Esophagus squamous epithelium (tissue), 5 donors: ENCODE measurements at places on chromosomes 5 and 9.

GRCh38 chr5:121963392-121963791 lies 1.6 kb downstream of the SRFBP1 start:
- DNase-seq = no peak

GRCh38 chr9:8643464-8643863 lies 843.9 kb upstream of the DMAC1 start:
- DNase-seq = no peak

GRCh38 chr9:80144406-80144805 lies 572.6 kb downstream of the TLE4 start:
- DNase-seq = no peak

- no peak for DNase-seq
Observed at GRCh38 chr9:112308588-112308987, 24.8 kb downstream of the PTBP3 start.

DNA sequence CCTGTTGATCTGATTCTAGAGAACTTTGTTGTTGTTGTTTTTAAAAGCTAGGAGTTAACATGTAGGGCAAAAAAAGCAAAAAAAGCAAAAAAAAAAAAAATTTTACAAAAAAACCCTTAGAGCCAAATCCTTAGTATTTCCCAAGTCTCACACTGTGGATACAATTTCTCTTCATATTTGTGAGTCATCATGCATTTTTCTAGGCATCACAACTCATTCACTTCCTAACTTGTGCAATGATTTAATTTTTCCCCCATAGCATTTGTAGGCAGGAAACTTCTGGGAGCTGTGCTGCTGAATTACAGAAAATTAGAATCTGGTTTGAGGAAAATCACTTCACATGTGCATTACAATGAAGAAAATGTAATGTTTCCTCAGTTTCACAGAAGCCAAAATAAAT lies 91.9 kb downstream of the MARCHF3 start:
- no peak for DNase-seq

- DNase-seq = no peak
Observed at GRCh38 chr9:71130521-71130920, 9.1 kb upstream of the TRPM3 start.

GRCh38 chr9:35269919-35270318 lies 108.1 kb downstream of the UNC13B start:
- DNase-seq = no peak

GRCh38 chr9:88161144-88161543 lies 22.9 kb upstream of the SPATA31C2 start:
- DNase-seq = no peak

- no peak for DNase-seq
Observed at GRCh38 chr5:119951330-119951934, 322.1 kb downstream of the FAM170A start.

GRCh38 chr9:87036506-87036905 lies 89.2 kb upstream of the GAS1 start:
- DNase-seq = no peak

DNA sequence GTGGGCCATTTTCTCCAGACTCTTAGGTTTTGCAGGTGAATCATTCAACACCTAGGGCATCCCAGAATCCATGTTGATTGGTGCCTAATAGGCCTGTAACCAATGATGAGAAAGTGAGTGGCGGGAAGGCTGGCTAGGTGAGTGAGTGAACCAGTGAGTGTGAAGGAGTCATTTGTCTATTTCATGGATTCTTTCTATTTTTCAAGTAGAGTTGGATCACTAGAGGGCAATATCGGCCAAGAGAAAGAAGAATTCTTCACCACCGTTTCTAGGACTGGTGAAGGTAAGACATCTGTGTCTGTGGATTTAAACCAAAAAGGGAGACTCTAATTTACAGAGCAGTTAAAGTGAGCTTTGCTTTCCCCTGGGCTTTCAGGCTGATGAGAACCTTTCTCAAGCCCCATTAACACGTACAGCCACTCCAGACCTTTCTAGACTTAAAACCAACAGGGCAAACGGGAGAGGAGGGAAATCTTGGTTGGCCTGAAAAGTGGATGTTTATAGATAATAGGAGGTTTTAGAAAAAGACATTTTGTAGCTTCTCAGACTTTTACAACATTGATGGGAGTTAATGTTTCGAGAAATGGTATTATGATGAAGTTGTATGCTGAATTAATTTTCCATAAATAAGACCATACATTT lies 114.3 kb upstream of the IL12B start:
- DNase-seq = no peak

- DNase-seq = no peak
Observed at GRCh38 chr9:136225366-136225747, 20.3 kb downstream of the QSOX2 start.

GRCh38 chr9:99516657-99517049 lies 294.6 kb downstream of the SEC61B start:
- no peak for DNase-seq

- no peak for DNase-seq
Observed at GRCh38 chr9:114678795-114679194, 3.2 kb downstream of the TEX48 start.

GRCh38 chr9:115225459-115226116 lies 107.6 kb upstream of the TNC start:
- no peak for DNase-seq
